Islet precursor cell (in vitro differentiated cells): ENCODE measurements at places on chromosomes 7 and 10.

DNA sequence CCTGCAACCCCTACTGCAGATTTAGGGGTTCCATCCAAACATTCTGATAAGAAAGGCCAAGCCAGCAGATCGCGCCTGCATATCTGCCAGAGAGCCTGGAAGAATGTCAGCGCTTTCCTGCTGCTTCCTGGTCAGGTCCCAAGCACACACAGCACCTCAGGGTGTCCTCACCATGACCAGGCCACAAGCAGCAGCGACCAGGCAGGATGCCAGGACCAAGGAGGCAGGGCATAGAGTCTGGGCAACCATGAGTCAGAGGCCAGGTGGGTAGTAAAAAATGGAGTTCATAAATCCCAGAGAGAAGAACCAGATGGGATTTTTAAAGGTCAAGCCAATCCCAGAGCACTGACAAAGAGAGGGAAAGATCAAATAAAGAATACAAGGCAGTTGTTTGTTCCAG is 5.5 kb upstream of the FAM131B start:
- DNase-seq, result no peak

DNA sequence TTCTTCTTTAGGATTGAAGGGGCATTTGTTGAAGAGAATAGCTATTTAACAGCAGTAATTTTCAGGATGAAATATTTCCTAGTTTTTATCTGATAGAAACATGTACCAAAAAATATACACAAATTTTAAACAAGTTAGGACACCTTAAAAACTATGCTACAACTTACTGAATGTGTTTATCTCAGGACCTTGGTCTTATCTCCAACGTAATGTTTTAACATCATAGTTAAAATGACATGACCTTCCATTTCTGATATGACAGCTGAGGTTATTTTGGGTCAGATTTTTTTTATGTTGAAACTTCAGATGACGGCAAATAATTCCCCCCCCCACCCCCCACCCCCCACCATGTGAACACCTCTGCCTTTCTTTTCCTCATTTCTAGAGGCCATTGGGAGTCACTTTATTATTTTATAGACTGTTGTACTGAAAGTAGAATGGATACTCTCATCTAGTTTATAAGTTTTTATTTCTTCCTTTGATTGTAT is 8.0 kb downstream of the MRLN start:
- DNase-seq, result no peak

DNA sequence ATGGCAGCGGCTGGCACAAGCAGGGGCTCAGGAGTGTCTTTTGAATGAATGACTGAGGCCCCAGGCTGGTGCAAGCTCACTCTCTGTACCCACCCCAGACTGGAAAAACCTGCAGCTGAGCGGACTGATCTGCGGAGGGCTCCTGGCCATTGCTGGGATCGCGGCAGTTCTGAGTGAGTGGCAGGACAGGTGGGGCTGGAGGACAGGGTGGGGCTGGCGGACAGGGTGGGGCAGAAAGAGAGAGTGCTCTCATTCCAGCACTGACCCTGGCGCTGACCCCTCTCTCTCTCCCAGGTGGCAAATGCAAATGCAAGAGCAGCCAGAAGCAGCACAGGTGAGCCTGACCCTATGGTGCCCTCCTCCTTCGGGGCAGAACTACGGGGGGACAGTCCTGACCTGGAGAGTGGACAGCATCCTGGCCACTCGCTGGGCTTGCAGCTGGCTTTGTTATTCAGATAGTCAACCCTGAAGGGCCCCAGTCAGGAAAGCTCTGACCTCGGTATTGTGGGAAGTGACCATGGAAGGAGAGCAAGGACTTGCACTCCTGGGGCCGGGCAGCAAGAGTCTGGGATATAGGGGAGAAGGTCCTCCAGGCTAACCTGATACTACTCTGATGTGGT is 4.1 kb downstream of the FXYD4 start:
- DNase-seq, result no peak

DNA sequence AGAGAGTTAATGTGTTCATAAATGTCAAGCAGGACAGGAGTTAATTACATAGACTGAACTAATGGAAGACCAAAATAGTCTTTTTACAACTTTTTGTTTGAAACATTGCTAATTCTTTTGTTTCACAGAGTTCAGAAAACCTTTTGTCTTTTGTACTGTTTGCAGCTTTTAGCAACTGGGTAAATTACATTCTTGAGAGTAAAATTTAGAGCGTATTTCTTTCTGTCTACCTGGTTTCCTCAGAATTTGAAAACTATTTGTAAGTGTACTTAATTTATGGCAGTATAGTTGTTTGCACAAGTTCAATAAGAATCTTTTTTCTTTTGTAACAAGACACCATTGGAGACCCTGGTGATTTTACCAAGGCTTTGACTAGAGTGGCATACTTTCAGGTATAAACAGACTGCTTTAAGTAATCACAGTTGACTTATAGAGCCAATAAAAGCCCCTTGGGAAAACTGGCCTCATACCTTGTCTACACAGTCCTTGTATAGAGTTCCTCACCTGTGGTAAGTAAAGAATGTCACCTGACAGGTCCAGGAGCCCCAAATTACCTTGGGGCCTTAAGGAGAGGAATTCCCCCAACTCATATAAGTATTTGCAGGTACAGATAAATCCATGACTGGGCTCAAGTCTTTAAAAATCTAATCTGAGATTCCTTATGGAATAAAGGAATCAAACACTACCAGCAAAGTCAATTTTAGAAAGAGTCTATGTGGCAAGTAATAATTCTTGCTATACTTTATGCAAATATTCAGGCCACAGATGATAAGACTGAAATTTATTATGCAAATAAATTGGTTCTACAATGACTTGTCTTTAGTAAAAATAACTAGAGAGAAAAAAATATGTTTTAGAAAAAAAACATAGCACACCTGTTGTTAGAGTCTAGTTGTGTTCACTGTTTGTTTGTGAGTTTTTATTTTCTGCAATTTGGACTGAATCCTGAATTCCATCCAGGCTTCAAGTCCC is 23.6 kb upstream of the CREB3L2 start:
- DNase-seq, result no peak

- DNase-seq, result peak; percentile 84
Measured at GRCh38 chr10:71218046-71218650, 5.8 kb downstream of the UNC5B start.

GRCh38 chr10:29048506-29048905 is 240.4 kb upstream of the LYZL1 start:
- DNase-seq, result no peak

- no peak for DNase-seq
Measured at GRCh38 chr10:124425227-124425962, 6.7 kb upstream of the OAT start.

GRCh38 chr7:73869011-73869798 is 8.2 kb downstream of the TMEM270 start:
- no peak for DNase-seq

- no peak for DNase-seq
Measured at GRCh38 chr10:131280101-131280500, 31.4 kb downstream of the TCERG1L start.

GRCh38 chr10:110067960-110068770 is 60.4 kb downstream of the ADD3 start:
- no peak for DNase-seq

GRCh38 chr10:27100813-27101347 is 586 bp upstream of the ANKRD26 start:
- no peak for DNase-seq

DNA sequence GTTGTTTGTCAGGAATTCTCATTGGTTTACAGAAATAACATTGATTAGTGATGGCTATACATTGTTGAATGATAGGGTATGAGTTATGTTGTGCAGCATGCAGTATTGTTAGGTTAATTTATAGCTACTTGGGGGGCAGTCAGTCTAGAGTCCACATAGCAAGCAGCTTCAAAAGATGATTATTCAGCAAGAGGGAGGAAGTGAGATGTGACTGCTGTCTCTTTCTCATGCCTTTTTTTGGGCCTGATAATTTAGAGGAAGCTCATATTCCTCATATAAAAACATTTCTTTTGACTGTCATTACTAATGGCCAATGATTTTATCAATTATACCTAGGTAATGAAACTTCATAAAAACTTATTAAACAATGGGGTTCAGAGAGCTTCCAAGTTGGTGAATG is 3.4 kb upstream of the TBRG4 start:
- no peak for DNase-seq
